ENCODE measurements at places on chromosomes 1 and 21.

DNA sequence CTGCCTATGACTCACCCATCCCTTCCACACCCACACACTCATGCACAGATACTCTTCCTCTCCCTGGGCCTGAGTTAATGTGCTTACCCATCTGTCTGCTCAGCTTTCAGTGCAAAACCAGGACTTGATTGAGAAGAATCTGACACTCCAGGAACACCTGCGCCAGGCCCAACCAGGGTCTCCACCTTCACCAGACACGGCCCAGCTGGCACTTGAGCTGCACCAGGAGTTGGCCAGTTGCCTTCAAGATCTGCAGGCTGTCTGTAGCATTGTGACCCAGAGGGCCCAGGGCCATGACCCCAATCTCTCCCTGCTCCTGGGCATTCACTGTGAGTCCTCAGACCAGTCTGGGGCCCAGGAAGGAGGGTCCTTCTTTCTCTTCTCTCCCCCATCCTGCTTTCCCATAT is 3.5 kb upstream of the SH3BGRL3 start:
- DNase-seq: no peak

DNA sequence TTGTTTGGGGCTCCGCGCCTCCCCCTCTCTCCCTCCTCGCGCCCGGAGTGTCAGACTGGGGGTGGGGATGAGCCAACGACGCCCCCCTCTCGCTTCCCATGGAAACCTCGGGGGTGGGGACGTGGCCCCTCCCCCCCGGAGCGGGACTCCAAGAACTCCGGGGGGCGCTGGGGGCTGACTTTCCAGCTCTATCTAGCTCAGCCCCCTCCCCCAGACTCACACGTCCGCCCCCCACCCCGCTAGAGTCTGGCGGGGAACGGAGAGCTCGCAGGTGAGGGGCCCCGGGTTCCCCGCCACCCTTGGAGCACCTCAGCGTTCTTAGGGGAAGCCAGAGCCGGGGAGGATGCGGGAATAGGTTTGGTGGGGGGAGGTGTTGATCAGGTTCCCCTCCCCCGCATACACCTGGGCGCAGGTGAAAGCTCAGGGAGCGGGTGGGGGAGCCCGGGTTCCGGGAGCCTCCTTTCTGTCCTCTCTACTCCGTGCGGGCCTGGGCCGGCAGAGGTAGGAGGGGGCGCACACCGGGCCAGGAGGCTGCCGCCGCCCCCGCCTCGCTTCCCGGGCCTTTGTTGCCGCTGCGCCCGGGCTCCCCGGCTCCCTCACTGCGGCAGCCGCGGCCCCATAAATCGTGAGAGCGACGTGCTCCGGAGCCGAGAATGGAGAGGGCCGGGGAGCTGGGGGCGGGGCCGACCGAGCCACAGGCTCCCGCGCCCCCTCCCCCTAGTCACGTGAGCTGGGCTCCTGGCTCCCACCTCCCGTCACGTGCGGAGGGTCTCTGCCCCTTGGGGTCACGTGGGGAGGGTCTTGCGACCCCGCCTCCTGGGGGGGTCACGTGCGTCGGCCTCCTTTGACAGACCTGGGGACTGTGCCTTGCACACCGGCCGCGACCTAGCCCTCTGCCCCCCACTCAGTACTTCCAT is 1.9 kb downstream of the EFNA3 start:
- peak; percentile 94 for DNase-seq

DNA sequence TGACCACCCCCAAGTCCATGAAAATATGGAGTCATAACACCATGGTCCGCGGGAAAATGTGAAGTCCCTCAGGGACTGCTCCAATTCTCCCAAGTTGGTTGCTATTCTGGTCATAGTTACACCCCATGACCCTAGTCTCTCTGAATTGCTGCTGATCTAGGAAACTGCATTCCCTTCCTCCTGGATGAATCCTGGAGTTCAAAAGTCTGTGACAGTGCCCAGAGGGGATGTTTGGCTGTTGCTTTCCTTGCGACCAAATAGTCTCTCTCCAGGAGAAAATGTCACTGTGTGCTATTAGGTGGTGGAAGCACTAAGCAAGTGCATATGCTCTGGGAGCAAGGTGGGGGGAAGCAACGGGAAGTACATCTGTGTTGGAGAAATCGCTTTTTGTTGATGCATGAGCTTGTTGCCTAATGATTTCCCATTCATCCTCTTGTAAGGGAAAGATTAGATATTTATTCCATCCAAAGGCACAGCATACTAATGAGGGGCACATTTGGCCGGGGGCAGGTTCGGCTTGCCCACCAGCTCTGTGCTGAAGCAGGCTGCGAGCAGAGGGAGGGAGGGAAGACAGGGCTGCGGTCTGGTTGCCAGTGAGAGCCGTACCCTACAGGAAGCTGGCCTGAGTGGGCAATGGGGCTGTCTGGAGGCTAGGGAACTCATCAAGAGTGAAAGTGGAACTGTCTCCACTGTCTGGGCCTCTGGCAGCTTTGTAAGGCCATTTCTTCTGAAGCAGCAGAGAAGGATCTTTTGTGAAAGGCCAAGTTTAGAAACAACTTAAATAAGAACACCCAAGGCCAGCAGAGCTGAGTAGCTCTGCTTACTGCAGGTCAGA is 27.2 kb downstream of the SYT6 start:
- no peak for DNase-seq

DNA sequence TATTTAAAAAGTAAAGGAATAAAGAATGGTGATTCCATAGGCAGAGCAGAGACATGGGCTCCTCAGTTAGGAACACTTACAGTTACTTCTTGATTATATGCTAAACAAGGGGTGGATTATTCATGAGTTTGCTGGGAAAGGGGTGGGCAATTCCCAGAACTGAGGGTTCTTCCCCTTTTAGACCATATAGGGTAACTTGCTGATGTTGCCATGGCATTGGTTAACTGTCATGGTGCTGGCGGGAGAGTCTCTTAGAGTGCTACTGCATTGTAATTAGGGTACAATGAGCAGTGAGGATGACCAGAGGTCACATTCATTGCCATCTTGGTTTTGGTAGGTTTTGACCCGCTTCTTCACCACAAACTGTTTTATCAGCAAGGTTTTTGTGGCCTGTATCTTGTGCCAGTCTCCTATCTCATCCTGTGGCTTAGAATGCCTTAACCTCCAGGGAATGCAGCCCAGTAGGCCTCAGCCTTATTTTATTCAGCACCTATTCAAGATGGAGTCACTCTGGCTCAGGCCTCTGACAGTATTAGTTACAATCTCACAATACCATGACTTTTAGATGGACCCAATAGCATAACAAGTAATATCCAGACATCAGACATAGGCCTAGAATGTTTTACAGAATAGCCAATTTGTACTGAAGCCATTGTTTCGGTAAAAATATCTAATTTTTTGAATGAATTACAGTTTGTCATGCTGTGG is 106.8 kb downstream of the ZBTB18 start:
- no peak for DNase-seq

DNA sequence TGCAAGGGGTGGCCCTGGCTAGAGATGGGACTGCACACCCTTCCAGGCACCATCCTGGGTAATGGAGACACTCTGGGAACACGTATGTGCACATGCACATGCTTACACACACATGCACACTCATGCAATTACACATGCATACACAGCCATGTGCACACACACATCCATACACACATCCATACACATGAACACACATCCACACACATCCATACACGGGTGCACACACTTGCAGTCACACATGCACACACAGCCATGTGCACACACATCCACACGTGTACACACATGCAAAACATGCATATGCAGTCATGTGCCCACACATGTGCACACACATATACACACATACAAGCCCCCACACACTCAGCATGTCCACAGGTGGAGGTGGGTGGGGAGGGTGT is 22.3 kb upstream of the POFUT2 start:
- DNase-seq: no peak

GRCh38 chr1:184035719-184036516 is 1.6 kb downstream of the COLGALT2 start:
- no peak for DNase-seq

DNA sequence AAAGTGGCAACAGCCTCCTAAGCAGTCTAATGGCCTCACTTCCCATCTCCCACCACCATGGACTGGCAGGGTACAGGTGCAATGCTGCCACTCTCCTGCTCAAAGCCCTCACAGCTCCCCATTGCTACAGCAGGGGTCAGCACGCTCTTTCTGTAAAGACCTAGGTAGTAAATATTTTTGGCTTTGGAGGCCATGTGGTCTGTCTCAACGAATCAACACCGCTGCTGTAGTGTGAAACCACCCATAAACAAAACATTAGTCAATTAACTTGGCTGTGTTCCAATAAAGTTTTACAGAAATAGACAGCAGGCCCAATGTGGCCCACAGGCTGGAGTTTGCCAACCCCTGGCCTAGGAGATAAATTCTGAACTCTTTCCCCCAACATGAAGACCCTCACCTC is 44.6 kb upstream of the TMEM125 start:
- no peak for DNase-seq
